ENCODE measurements at places on chromosomes 3 and 15.

DNA sequence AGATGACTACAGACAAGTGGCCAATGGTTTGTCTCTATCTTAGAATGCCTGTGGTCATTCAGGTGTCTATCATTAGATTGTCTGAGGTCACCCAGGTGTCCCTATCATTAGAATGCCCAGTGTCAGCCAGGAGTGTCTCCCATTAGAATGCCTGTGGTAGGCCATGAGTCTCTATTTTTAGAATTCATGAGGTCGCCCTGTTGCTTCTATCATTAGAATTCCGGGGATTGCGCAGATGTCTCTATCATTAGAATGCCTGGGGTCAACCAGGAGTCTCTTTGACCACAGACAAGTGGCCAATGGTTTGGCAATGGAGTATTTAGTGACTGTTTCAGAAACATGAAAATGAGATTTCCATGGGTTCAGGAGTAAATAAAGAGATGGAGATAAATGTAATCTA is 7.6 kb downstream of the RTP2 start:
- no peak for DNase-seq

GRCh38 chr15:36798794-36799193 is 219.4 kb downstream of the CDIN1 start:
- no peak for DNase-seq

DNA sequence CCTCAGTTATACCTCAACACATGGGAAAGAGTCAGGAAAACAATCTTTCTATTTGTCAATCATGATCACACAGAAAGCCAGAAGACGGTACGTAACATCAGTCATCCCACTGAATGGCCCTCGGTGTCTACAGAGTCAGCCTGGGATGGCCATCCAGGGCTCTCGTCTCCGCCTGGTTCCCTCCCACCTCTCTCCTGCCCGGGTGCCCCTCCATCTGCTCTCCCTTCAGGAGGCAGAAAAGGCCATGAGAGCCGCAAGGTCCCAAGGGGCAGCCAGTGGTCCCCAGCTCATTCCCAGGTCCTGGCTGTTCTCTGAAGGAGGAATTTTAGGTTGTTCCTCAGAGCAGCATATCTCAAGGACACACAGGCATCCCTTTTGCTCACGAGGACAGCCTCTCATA is 4.4 kb upstream of the LRRC15 start:
- DNase-seq, result no peak

DNA sequence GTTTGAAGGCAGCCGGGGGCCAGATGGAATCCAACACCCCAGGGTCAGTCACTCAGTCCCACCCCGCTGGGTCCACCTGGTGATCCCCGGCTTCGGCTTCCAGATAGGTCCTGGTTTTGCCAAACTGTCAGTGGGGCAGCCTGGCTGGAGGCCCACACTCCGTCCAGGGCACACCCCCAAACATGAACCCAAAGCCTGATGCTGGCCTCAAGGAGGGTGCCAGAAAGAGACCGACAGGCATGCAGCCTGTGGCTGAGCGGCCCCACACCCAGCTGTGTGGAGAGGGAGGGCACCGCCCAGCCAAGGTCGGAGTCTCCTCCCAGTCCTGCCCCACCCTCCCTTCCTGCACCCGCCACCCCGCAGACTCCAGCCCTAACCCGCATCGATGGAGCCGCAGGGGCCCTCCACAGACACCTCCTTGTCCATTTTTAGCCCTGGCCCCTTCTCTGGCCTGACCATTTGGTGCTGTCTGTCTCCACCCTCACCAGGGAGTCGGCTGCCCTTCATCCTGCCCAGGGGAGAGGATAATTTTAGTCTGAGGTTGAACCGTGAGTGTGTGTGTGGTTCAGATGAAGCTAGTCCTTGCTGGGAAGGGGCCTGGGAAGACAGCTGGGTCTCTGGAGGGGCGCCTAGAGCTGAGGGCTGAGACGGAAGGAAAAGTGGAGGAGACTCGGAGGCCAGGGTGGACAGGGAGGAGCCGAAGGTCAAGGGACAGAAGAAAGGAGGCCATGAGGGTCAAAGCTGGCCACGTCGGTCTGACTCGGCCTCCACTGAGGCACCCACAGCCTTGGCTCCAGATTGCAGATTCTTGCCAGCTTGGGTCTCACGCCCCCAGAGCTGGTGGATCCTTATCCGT is 23.1 kb downstream of the TNK2 start:
- DNase-seq, result no peak

DNA sequence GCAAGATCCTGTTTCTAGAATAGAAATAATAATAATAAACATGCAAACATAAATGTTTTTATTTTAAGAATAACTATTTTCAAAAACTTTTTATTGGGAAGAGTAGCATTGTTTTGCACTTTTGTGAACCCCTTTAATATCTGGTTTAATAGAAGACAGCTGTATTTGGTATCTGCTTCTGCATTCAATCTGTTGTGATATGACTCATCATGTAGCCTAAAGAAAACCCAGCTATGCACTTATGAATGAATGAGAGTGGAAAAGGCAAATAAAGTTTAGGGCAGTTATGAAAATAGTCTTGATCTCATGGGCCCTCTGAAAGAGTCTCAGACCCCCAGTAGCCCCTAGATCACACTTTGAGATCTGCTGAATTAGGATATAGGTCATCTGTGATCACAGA is 100.4 kb upstream of the PPP2R3A start:
- no peak for DNase-seq

Measured in activated naive CD4-positive, alpha-beta T cell treated with Interleukin-2 at 50 U/mL for 16 hours (primary cell).